ENCODE measurements at places on chromosomes 6 and 20. TPM values are rescaled to one million over a fixed set of nuclear protein-coding genes. Genes with fewer than 3 reads are reported as not detected.

DNA sequence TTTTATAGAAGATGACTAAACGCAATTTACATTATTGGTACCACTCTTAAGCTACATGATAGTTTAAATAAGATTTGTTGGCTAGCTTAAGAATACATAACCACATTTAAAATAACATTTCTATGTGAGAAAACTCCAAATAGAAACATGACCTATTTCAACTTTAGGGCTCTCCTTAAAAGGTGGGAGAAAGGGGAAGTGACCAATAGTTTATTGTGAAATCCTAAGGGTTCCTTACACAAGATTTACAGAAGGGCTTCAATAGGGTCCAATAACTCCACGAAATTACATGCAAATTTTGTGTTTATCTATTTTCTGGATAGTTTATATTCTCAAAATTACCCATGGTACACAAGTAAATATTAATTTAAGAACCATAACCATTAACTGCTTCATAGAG, 91.6 kb upstream of the DST start:
- no peak for DNase-seq

DNA sequence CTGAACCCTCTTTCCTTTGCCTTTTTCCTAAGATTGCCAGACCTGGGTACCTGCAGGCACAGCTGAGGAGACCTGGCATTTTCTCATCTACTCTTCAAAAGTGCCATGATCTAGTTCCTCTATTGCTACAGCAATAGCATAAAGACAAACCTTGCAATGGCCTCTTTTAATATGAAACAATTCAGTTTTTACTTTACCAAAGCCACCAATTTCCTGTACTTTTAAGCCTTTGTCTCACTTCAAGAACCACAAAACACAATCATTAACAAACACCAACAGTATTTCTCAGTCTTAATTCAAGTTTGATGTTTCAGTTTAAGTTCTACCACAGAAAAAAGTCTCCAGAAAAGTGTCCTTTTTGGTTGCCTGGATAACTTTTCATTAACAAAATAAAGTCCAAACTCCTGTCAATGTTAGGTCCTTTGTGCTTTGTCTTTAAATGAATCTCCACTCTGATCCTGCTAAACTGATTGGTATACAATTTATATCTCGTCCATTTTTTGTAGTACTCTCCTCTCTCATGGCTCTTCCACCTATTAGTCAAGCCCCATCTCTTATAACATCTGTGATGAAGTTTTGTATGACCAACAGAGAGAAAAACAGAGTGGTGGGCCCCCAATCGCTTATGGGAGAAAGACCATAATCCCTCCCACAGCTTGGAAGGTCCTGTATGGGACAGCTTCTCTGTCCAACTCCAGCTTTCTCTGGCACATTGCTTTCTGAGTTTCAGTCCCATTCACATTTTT, 50.5 kb upstream of the THEMIS start:
- peak; percentile 53 for DNase-seq

GRCh38 chr6:116287689-116288282, 8.1 kb upstream of the TSPYL1 start:
- DNase-seq = no peak

DNA sequence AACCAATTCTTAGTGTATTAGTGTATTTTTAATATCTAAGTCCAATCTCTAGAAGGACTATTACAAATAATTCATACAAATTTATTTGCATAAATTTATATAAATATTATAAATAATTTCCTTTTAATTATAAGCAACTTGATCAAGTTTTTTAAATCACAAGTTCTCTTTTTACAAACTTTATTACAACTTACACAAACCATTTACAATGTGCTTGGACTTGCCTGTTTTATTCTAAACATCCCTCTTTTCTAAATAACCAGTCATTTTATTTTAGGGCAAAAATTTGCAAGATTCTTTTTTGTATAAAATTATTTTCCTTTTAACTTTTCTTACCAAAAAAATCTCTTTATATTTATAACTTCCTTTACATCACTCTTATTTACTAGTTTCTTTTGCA, 83.5 kb upstream of the SYNCRIP start:
- DNase-seq = no peak

DNA sequence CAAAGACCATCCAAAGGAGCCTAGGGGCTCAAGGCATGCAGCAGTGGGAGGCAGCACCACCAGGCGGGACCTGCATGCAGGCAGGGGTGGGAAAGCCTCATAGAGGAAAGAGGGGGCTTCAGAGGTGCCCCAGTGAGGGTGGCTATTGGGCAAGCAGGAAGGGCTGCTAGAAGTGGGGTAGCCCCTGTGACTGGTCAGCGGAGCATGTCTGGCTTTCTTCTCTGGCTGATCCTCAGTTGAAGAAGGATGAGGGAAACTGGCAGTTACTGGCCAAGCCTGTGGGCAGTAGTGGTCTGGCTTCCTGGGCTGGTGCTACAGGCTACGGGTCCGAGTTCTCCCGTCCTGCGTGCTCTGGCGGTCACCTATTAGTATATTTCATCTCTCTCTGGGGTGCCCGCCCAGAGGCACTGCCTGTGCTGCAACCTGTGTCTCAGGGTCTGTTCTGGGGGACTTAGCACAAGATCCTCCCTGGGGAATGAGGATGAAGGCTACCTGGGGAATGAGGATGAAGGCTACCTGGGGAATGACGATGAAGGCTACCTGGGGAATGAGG, 35.9 kb upstream of the CST7 start:
- DNase-seq = no peak

- DNase-seq = no peak
Observed at GRCh38 chr6:54074578-54075195, 36.6 kb upstream of the MLIP start.

DNA sequence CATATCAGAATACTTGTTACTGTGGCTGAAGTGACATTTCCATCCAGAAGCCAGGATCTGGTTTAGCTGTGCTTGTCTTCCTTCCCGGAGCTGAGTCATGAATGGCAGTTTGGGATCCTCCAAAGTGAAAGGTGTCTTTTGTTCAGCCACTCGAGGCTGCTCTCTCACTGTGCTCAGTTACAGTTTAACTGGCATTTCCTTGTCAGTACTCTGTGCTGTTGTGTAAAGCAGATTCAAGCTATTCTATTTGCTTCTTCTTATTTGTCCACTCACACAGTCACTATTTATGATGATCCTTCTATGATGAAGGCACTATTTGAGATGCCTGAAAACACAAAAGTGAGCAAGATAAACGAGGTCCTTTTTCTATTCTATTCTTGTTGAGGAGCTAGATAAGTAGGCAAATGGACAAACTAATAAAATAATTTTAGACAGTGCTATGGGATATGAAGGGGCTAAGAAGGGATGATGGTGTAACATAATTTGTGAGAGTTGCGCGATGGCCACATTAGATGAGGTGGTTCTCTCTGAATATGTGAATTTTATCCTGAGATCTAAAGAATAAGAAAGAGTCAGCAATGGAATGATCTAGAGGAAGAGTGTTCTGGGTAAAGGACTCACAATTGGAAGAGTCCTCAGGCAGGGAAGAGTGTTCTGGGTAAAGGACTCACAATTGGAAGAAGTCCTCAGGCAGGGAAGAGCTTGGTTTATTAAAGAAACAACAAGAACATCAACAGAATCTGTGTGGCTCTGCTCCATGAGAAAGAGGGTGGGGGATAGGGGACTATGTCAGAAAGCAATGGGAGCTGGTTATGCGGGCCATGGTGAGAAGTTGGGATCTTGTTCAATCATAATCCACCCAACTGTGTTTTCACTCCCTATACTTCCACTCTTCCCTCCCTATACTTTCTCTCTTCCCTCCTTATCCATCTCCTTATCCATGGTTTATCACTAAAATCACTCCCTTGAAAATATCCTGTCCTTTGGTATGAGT, 40.1 kb downstream of the CYP24A1 start:
- DNase-seq = no peak

GRCh38 chr6:29131691-29132090, 23.8 kb downstream of the OR2J3 start:
- no peak for DNase-seq

DNA sequence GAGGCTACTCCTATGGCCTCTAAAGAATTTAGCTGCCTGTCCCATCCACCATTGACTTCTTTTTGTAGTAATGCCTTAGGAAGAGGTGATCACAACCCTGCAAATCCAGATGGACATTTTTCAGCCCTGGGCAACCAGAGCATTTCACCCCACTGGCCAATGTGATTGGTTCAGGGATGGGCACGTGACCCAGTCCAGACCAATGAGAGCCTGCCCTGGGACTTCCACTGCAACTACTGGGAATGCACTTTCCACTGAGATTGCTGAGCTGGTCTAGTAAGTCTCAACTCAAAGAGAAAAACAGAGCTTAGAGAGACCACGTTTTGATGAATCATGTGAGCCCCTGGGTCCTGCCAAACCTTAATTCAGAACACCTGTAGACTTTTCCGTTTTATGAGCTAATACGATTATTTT, 8.9 kb upstream of the UBE2V1 start:
- DNase-seq = peak; percentile 27

- no peak for DNase-seq
Observed at GRCh38 chr6:83057705-83058321, 7.8 kb downstream of the UBE3D start.

DNA sequence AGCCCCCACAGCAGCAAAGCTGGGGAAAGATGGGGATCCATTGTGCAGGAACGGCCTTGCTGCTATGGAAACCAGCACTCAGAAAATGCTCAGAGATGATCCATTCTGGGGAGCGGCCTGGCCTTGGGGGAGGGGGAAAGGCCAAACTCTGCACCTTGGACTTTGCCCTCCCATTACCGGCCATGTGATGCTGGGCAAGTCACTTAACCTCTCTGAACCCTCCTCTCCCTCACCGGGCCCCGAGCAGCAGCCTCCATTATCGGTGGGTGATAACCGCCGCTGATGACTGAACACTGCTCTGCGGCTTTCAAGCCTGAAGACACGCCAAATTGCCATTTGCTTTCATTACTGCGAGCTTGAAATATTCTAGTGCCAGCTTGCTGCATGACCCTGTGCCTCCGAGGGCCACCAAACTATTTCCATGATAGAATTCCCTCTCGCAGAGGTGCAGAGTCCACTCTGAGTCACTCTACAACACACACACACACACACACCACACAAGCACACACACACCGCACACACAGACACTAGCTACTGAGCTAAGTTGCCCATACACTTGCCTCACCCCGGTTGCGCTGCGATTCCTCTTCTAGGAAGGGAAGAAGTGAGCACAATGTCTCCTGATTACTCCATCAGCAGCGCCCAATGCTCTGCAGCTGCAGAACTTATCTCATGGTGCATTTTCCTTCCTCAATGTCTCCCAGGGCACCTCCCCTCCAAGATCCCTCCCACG, 20.6 kb upstream of the SIRPA start:
- no peak for DNase-seq

DNA sequence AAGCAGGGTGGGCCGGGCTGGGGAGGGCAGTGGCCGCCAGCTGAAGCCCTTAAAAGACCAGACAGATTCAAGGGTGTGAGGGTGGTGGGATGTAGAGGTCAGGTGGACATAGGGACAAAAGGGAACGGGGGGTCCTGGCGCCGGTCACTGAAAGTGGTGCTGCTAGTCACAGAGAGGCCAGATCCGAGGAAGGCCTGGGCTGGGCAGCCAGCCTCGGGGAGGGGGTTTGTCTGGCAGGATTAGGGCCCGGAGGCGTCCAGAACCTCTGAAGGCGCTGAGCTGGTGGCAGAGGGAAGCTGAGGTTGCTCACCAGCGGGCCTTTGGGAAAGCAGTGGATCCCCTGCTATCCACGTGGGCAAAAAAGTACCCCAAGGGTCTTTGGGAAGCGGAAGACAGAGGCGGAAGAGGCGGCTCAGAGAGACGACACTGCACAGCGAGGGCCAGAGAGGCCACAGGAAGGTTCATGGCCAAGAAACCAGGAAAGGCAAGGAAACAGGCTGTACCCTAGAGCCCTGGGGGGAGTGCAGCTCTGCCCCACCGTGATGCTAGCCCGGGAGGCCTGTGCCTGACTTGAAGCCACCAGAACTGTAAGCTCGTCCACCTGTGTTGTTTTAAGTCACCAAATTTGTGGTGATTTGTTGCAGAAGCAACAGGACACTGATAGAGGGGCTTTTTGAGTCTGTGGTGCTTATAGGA, 106.0 kb downstream of the TMEM242 start:
- DNase-seq = no peak

DNA sequence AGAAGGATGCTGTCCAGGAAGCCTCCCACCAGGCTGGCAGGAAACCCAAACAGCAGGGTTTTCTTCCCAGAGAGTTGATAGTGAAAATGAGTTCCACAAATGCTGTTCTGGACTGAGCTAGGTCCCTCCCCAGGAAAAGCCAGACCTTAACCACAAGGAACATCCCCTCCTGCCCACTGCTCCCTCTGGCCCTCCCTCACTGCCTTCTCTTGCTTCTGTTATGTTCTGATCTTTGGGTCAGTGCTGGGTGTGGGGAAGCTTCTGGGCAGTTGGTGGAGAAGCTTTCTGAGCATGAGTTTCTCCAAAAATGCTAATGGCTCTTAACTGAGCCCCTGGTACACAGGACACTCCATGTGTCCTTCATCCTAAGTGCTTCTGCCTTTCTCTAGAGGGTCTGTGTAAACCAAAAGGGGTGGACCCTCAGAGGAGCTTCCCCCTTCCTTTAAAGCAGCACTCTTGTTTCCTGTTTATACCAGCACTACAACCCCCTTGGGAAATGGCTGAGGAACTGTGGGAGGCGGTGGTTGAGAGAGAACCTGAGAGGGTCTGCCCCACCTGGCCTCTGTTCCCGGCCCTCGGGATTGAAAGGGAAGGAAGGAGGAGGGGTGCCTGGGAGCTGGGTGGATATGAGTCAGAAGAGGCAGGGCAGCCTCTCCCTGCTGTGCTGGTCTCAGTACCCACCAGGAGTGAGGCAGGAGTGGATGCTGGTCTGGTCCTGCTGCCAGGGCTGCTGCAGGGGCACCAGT, 42.0 kb downstream of the CDS2 start:
- DNase-seq = peak; percentile 16

DNA sequence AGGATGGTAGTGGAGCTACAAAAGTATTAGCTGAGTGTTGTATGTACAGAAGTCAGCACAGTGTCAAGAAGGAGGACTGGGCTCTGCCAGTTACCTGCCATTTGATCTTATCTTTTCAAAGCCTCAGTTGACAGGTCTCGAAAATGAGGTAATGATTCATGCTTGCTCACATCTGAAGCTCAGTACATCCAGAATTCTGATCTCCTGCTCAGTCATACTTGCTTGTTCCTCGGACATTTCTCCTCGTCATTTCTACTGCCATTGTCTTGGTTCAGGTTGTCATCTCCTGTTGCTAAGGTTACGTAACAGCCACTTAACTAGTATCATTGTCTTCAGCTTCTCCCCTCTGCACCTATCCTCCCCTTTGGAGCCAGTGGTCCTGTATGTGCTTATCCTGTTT, 89.5 kb downstream of the SLX4IP start:
- no peak for DNase-seq

DNA sequence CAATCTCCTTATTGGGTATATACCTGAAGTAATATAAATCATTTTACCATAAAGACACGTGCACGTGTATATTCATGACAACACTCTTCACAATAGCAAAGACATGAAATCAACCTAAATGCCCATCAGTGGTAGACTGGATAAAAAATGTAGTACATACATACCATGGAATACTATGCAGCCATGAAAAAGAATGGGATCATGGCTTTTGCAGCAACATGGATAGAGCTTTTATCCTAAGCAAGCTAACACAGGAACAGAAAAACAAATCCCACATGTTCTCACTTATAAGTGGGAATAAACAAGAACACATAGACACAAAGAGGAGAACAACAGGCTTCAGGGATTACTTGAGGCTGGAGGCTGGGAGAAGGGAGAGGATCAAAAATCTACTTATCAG, 208.3 kb upstream of the QKI start:
- DNase-seq = no peak

AKAP12 gene
- 0.27 TPM for total RNA-seq

STX11 gene
- total RNA-seq = 32.3 TPM

PACRG gene
- 5.7 TPM for total RNA-seq

OPRM1 gene
- under 0.01 TPM for total RNA-seq

VGLL2 gene
- not detected for total RNA-seq

TTLL9 gene
- 0.54 TPM for total RNA-seq

NKX2-4 gene
- not detected for total RNA-seq
